ENCODE measurements at places on chromosomes 4 and X. TPM values are rescaled to one million over a fixed set of nuclear protein-coding genes. Genes with fewer than 3 reads are reported as not detected.

DNA sequence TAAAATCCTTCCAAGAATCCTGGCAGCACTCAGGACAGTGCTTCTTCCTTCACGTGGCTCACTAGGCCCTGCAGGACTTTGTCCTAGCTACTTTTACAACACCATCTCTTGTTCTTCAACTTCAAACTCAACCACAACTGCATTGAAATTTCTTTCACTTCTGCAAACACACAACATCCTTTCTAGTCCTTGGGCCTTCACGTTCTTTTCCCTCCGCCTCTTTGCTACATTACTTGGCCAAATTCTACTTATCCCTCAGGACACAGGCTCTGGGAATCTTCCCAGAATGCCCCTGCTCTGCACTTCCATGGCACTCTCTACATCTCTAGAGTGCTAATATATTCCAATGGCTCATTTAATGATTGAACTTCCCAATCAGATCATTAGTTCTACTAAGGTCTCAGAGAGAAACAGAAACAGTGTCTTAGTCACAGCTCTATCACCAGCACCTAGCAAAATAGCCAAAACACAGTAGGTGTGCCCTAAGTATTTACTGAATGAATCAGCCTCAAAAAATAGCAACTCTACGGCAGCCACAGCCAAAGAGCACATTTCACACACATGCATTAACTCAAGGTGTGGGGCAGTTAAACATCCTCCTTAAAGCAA lies 73.3 kb downstream of the MANBA start:
- no peak for DNase-seq

DNA sequence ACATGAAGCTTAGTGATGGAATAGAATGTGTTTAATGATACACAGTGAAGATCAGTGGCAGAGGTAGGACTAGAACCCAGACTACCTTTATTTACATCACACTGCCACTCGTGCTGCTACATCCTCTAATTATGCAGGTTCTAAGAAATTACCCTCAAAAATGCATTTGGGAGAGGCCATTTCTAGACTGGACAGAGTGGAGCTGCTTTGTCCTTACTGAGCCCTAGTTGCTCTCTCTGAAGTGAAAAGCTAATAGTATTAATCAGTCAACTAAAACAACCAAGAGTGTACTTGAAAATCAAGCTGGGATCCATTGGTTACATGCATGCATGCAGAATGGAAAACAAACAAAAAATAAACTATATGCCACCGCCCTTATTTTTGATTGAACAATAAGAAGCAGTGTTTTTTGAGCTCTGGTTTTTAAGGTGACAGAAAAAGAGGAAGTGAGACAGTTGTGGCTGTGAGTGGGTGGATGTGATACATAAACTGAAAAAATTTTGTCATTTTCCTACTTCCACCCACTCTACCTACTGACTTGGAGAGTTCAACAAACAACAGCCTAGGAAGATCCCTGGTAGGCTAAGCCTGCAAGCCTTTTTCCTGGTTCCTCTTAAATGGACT lies 6.8 kb upstream of the VSIG4 start:
- no peak for DNase-seq

DNA sequence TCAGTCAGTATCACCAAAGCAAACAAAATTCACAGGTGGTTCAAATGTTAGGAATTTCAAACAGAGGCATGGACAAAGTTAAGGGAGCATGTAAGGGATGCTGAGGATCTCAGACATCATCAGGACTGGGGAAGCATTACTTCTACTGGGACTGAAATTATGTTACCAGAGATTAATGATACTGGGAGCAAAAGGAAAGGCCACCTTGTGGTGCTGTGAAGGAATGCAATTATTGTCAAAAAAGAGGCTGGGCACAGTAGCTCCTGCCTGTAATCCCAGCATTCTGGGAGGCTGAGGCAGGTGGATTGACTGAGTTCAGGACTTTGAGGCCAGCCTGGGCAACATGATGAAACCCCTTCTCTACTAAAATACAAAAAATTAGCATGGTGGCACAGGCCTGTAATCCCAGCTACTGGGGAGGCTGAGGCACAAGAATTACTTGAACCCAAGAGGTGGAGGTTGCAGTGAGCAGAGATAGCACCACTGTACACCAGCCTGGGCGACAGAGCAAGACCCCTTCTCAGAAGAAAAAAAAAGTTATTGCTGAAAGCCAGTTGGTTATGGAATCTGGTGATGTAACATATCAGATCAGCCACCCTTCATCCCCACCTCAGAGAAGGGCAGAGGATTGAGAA lies 954.3 kb downstream of the PCDH7 start:
- DNase-seq: no peak

DNA sequence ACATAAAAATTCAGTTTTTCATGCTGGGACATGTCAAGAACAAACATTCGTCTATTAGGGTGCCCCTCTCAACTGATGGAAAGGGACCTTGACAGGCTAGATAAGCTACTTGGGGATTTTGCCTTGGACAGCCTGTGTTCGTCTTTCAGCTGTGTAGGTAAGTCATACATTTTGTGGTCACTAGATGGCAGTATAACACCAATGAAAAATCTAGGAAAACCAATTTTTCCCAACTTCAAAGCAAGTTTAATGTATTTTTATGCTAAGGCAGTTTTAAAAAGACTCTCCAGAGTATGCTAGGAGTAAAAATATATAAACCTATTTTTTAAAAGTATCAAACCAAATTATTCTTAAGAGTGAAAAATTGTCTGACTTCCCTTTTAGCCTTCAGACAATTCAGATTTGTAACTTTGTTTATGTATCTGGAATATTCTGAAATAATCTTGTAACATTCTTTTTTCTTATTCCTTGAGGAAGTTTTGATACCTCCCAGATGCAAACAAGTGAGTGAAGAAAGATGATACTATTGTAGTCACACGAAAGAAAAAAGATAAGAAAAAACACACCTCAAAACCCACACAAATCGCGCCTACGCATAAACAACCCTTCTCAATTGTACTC lies 158.3 kb downstream of the CPE start:
- no peak for DNase-seq

GRCh38 chrX:18964901-18965300 lies 19.0 kb downstream of the PHKA2 start:
- no peak for DNase-seq

DNA sequence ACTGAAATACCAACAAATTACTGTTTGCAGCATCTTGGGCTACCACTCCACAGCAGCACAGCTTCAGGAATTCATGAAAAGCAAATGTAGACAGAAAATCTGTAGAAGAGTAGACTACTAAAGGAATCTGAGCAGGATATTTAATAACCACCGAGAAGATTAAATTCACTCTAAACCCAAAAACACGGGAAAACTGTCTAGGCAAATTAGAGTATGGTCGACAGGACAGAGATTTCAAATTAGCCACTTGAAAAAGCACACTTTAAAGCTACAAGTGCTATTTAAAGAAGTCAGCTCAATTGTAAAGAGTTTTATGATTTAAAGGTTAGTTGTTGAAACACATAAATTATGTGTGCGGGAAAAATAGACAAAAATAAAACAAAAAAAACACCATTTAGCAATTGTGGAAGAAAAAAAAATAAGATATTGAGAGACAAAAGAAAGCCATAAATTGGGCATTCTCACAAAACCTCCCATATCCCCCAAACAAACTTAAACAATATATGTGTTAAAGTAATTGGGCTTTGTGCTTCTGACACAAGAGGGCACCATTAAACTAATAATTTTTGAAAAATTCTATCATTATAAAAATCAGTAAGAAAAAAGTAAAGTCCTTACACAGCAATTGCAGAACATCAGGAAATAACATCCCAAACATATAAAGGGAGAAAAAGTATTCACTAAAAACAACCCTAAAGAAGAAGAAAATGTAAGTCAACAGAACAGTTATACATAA lies 880.8 kb downstream of the TECRL start:
- DNase-seq: no peak

DNA sequence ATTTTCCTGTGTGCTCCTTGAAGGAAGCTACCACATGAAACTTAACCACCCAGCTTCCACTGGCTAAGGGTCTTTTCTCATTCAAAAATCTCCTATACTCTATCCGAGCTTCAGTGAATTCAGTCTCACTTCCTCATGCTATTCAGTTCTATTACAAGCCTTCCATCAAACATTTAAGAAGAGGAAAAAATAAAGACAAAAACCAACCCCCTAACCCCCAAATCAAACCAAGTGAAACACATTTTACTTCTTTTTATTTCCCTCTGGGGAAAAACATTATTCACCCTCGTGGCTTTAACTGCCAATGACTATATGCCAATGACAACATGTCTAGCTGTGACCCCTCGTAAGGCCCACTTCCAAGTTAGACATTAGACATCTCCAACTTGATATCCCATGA lies 16.2 kb upstream of the WDR19 start:
- DNase-seq: no peak

- DNase-seq: no peak
Observed at GRCh38 chr4:181330654-181331201, 912.5 kb upstream of the TENM3 start.

- no peak for DNase-seq
Observed at GRCh38 chr4:52711834-52712250, 39.4 kb downstream of the ERVMER34-1 start.

DNA sequence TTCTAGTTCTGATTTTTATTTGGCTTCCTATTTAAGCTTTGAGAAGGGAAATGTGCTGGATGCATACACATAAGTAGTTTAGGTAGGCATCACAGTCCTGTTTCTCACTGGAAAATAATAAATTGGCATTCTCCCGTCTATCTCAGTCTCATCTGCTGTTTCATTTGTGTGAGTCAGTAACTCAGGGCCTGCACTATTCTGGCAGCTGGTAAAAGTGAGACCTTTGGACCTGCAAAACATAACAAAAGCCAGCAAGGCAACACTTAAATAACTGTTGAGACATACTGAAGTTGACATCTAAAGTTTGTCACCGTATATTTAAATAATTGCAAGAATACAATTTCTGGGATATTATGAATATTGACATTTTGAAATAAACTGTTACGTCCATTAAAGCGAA lies 8.6 kb upstream of the UBQLN2 start:
- no peak for DNase-seq

DNA sequence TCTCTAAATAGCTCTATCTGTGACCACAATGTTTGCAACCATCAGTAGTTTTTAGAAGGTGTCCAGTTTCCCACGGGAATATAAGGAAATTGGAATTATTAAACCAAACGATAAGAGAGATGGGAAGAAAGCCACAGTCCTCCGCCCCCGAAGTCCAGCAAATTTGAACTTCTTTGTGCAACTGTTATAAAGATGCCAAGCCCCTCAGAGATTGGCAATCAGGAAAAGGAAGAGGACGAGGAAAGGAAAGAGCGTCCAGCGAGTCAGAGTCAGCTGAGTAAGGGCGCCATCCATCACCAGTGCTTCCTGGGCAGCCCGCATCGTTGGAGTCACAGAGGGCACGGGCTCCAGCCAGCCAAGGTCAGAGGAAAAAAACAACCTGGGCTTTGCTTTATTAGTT lies 35.7 kb downstream of the LDB2 start:
- no peak for DNase-seq

- peak; percentile 93 for DNase-seq
Observed at GRCh38 chr4:150078041-150078578, at the start of gene DCLK2. TSS of gene DCLK2 (plus strand) at chr4:150078445. CDS start at chr4:150079028, 583 bp downstream.

Gene F8A3
- total RNA-seq: 19.4 TPM

All from mesenteric fat pad (tissue), 1 donor.